ENCODE measurements at places on chromosomes 12 and 14. TPM values are rescaled to one million over a fixed set of nuclear protein-coding genes. Genes with fewer than 3 reads are reported as not detected.

NOVA1 gene
- total RNA-seq, result 3.4 TPM

TOGARAM1 gene
- 7.2 TPM for total RNA-seq

APOF gene
- not detected for total RNA-seq

VRTN gene
- total RNA-seq, result 0.03 TPM

DIABLO gene
- 67.6 TPM for total RNA-seq

GALNT8 gene
- not detected for total RNA-seq

CIPC gene
- 6.5 TPM for total RNA-seq

KRT82 gene
- not detected for total RNA-seq

SMAGP gene
- total RNA-seq, result 27.2 TPM

PARPBP gene
- total RNA-seq, result 21.3 TPM

GRIP1 gene
- 3.5 TPM for total RNA-seq

CLEC9A gene
- not detected for total RNA-seq

FAM186B gene
- total RNA-seq, result 0.07 TPM

EXOC3L4 gene
- total RNA-seq, result 1.7 TPM

SLC2A14 gene
- 0.63 TPM for total RNA-seq

NEUROD4 gene
- total RNA-seq, result not detected

ADCY6 gene
- total RNA-seq, result 9.9 TPM

DPPA3 gene
- total RNA-seq, result not detected

KCNA1 gene
- not detected for total RNA-seq

LALBA gene
- not detected for total RNA-seq

MDGA2 gene
- total RNA-seq, result not detected

CELA1 gene
- not detected for total RNA-seq

ACSS3 gene
- total RNA-seq, result not detected

TEX52 gene
- total RNA-seq, result not detected

VWF gene
- 0.07 TPM for total RNA-seq

CKB gene
- 147 TPM for total RNA-seq

SSTR1 gene
- total RNA-seq, result not detected

HOXC12 gene
- not detected for total RNA-seq

CIDEB gene
- total RNA-seq, result 0.22 TPM

SELPLG gene
- total RNA-seq, result 0.97 TPM

NABP2 gene
- total RNA-seq, result 55.6 TPM

CDH24 gene
- 3.2 TPM for total RNA-seq
